ENCODE measurements at places on chromosomes 12 and 14.

DNA sequence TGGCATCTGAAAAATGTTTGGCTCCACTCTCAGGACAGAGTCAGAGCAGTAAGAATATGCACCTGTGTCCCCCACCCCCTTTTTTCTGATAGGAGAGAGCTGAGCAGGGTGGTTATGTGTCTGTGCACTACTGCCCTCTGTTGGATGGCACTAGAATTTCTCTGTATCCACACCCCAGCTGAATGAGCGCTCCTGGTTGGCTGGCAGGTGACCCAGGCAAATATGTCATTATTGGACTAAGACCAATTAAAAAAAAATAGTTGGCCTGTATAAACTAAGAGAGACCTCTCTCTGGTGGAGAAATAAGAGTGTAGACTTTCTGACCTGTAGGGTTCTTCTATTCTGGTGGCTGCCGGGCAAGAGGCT, 107.0 kb downstream of the PTCSC3 start:
- no peak for DNase-seq

- no peak for DNase-seq
Observed at GRCh38 chr12:88428350-88428749, 151.9 kb downstream of the KITLG start.

DNA sequence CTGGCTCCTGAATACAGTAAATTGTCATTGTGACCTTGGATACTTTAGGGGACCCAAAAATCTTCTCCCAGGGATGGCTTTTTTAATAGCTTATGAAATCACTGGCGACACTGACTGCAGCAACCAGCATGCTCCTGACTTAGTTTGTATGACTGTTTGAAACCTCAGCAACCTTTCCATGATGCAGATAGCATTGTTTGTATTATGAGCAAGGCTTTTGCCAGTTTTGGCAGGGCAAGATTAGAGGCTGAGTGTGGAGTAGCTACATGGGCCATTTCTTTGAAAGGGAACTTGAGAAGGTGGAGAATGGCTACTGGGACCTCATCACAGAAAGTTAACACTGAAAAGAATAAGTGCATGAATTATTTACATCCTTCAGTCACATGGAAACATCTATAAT, 50.9 kb downstream of the SLC4A8 start:
- DNase-seq: no peak

DNA sequence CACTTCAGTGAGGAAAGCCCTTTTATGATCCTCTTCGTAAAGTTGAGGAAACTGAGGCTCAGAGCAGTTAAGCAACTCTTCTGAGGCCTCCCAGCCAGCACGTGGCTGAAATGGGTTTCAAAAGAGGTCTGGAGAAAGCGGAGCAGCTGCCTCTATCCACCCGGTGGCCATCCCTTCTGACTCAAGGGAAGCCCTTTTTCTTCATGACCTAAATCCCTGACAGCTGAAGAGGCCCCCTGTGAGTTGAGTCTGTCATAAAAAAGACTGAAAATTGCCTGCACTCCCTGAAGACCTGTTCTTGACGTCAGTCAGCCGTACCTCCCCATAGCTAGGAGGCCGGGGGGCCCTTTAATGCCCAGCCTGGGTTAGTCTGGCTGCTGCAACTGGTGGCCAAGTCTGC, 10.7 kb downstream of the CMKLR1 start:
- no peak for DNase-seq

GRCh38 chr12:52697058-52697582, 6.2 kb downstream of the KRT77 start:
- DNase-seq: no peak

DNA sequence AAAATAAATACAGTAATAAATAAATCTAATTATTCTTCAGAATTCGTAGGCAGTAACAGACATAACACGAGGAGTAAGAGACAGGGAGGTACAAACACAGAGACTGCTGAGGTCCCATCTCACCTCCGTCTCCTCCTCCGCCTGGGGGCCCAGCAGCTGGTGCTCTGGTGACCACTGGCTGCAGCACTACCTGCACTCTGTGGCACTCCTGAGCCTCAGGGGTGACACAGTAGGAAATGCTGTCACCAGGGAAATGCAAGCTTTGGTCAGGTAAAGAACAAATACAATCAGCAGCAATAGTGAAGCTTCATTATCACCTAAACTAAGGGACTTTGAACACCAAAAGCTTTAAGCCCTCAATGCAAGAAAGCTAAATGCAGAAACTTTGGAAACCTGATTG, 19.6 kb downstream of the GSTZ1 start:
- no peak for DNase-seq

GRCh38 chr12:108309674-108310312, 29.3 kb downstream of the CMKLR1 start:
- no peak for DNase-seq

DNA sequence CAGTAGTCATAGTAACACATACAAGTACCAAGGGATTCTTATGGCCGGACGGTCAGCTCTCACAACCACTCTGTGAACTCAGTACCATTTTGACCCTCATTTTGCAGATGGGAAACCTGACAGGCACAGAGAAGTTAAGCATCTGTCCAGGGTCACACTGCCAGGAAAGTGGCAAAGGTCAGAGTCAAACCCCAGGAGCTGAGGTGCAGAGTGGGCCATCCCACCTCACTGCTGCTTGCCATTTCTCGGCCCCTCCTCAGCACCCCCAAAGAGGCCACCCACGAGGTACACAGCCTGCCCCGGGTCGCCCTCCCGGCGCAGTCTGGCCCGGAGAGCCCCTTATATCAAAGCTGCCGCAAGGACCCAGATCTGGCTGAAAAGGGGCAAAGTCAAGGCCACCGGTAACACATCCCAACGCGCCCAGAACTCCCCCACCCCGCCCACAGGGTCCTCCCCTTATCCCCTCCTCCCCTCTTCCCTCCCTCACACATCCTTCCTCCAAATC, 1.7 kb downstream of the NCOR2 start:
- DNase-seq: no peak

DNA sequence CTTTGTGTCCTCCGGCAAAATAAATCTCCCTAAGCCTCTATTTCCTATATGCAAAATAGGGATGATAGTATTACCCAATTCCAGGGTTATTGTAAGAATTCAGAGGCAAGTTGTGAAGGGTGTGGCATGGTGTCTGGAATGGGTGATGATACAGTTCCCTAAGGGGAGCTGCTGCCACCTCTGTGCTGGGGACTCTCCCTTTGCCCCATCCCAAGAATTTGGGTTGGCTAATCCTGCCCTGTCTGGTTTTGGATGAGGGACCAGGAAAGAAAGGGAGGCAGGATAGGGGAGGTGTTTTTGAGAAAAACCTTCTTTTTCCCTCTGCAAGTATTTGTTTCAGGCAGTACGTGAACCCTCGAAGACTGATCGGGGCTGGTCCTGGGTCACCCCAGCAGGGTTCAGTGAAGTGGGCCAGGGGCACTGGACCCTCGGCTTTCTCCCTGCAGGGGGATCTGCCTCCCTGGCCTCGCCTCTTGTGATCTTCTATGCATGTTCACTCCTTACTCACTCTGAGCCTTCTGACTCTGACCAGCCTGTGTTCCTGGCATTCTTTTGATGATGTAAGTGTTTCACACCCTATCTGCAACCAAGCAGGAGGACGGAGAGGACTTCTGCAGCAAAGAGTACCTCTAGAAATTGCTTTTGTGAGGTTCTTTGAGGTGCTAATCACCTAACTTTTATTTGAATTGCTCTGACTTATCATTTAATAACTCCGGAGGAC, 60.8 kb downstream of the RASSF3 start:
- no peak for DNase-seq

DNA sequence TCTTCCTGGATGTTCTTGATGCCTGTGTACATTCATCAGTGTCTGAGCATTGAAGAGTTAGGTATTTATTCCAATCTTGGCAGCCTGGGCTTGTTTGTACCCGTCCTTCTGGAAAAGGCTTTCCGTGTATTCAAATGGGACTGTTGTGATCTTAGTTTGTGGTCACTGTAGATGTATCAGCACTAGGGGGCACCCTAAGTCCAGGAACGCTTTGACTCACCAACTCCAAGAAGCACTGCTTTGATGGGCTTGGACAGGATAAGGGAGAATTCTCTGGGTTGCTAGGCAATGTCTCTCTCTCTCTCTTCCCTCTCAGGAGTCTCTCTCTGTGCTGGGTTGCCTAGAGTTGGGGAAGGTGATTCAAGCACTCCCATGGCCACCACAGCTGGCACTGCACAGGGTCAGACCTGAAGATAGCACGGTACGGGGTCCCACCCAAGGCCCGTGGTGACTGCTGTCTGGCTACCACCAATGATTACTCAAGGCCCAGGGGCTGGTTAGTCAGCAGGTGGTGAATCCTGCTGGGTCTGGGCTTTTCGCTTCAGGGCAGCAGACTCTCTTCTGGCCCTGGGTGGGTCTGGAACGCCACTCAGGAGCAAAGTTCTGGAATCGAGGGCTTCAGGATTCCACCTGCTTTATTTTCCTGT, 211.1 kb upstream of the RGS6 start:
- DNase-seq: no peak

- no peak for DNase-seq
Observed at GRCh38 chr12:96907671-96908422, 790 bp downstream of the NEDD1 start.

DNA sequence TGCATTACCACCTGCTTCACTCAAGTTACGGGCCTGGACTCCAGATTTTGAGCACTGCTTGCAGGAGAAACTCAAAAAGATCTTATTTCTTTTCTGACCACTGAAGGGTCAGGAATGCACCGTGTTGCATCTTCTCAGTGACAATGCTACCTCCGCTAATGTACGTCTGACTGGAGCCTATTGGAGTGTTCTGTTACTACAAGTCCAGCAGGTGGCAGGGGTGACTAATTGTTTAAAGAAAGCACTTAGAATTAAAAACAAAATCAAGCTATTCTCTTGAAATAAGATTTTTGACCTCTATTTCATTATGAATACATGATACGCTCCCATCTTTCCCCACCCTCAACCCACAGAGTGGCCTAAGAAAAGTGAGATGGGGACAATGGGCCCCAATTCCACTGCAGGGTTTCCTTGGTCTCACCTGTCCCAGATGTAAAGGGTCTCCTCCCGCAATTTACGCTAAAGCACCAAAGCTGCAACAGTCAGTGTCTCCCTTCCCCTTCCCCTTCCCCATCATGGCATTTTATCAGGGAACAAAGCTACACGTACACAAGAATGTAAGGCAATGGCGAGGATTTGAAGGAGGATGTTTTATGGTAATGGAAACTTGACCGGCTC, 2.2 kb downstream of the TBPL2 start:
- no peak for DNase-seq

DNA sequence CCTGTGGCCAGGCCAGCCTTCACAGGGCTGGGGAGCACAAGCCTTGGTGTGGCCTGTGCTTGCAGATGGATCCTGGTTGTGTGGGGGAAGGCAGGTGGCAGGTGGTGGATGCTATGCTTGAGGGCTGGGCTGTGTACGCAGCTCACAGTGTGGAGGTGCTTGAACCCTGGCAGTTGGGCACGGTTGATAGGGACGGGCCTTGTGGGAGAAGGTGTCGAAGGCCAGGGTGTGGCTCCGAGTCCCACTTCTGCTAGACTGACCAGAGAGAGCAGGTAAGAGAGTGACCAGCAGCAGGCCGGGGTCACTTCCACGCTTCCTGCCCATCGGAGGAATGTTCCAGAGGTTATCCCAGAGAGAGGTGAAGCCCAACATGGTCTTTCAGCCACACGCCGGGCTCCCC, 85.5 kb downstream of the CACNA1C start:
- DNase-seq: no peak
